Esophagus squamous epithelium (tissue), 5 donors: ENCODE measurements at places on chromosomes 5 and 9.

GRCh38 chr5:98157368-98157767 lies 616.1 kb upstream of the RGMB start:
- DNase-seq, result no peak

DNA sequence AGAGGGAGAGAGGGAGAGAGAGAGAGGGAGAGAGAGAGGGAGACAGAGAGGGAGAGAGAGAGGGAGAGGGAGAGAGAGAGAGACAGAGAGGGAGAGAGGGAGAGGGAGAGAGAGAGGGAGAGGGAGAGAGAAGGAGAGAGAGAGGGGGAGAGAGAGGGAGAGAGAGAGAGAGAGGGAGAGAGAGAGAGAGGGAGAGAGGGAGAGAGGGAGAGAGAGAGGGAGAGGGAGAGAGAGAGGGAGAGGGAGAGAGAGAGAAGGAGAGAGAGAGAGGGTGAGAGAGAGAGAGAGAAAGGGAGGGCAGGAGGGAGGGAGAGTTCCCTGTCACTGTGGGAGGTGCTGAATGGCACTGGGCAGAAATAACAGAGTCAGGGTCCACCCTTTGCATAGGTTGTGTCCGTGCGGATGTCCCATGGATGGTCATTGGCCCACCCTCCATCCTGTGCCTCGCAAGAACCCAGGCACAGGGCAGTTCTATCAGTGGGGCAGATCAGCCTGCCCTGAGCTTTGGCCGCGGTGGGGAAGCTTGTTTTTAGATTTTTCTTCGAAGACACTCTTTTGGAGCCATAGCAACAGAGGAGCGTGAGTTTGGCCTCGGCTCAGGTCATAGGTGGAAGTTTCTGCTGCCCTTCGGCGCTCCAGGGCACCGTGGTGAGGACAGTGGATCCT lies 30.1 kb downstream of the ADAMTSL2 start:
- DNase-seq, result no peak

DNA sequence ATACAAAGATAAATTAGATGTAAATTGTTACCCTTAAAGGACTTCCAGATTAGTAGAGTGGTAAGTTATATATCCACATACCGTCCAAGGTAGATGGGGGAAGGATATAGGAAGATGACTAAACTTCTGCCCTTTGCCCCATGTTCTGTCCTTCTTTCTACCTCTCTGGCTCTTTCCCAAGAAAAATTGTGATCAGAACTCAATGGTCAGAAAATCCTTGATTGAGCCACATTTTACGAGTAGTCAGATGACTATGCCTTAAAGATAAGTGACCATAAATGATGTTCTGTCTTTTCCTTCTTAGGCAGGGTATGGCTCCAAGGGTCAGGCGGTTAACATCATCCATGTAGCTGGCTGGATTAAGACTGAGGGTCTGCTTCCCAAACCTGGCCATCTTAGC lies 4.4 kb downstream of the FRRS1L start:
- no peak for DNase-seq

GRCh38 chr5:73901043-73901442 lies 275.0 kb downstream of the ARHGEF28 start:
- no peak for DNase-seq

GRCh38 chr5:136276946-136277345 lies 84.0 kb upstream of the SMIM32 start:
- DNase-seq, result no peak

- DNase-seq, result no peak
Measured at GRCh38 chr5:1130218-1130946, 18.5 kb upstream of the SLC12A7 start.

- no peak for DNase-seq
Measured at GRCh38 chr9:91824601-91825305, 125.3 kb downstream of the ROR2 start.

DNA sequence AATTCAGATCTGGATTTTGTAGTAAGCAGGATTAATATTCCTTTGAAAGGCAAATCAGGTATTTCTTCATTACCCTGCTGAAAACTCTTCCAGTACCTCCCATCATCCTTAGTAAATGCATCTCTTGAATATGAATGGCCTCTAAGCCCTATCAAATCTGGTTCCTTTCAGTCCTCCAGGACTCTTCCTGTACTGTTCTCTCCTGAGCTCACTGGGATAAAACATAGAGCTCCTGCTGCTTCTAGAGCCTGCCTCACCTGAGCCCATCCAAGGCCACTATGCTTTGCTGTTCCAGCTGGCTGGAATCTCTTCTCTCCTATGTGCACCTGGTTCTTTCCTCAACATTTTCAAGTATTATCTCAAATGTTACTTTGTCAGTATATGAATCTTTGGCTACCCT lies 803.3 kb upstream of the CTNND2 start:
- no peak for DNase-seq

DNA sequence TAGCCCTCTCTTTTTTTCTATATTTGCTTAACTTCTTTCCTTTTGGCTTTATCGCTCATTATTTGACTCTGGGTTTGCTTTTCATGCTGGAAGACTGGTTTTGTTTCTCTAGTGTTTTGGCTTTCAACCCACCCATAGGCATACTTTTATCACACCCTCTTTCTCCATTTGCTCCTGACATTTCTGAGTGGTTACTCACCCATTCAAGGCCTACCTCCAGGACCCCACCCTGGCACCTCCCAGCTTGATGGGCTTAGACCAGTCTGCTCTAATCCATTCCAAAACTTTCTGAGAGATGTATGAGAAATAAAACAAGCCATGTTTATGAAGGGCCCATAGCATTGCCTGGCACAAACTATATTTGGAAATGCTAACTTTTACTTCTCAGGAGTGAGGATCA lies 18.1 kb downstream of the C6 start:
- no peak for DNase-seq

- no peak for DNase-seq
Measured at GRCh38 chr9:120569556-120569955, 10.4 kb downstream of the CDK5RAP2 start.

DNA sequence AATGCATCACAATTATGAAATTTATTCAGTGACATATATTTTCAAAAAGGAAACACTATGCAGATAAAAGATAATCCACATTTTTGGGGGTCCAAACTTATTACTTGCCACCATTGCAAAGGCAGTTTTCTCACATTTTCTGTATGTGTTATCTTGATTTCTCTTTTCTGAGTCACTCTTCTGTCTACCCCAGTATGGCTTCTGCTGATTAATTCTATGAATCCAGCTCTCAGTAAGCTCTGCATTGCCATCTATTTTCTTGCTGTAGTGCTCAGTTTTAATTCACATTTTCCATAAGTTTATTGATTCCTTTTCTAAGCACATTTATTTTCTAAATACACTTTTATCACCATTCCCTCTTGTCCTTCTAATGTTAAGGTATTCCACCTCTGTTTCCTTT lies 1.7 kb downstream of the IFNA10 start:
- no peak for DNase-seq

DNA sequence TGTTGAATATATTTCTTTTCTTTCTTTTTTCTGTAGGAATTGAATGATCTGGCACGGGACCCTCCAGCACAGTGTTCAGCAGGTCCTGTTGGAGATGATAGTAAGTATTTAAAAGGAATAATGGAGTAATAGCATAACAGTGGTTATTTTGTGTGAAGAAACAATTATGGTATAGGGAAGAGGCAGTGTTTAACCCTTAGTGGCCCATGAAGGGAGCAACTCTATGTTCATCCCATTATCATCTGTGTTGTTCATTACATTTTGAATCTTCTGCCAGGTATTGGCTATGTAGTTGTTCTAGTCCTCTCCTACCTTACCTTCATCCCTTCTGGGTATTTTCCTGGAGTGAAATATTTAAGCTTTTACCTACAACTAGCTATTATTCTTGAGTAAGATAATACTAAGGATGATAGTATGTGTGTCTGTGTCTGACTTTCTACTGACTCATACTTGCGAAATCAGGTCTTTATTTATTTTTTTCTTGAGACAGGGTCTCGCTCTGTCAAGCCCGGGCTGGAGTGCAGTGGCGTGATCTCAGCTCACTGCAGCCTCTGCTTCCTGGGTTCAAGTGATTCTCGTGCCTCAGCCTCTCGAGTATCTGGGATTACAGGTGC lies 39.3 kb downstream of the UBE2D2 start:
- DNase-seq, result no peak

- no peak for DNase-seq
Measured at GRCh38 chr9:19108038-19108437, 5.3 kb upstream of the HAUS6 start.

- DNase-seq, result no peak
Measured at GRCh38 chr5:14237317-14238086, 94.4 kb downstream of the TRIO start.

DNA sequence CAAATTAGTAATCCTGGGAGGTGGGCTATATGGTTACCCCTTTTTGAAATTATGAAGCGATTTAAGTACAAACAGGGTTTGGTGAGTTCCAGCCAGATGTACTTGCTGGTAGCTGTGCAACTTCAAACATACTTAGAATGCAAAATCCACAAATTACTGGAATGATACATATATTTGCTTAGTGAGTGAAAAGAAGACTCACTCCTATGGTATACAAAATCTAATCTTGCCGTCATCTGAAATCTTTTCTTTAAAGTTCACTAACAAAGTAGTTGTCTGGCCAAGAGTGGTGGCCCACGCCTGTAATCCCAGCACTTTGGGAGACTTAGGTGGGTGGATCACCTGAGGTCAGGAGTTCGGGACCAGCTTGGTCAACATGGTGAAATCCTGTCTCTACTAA lies 64.9 kb upstream of the TJP2 start:
- no peak for DNase-seq

DNA sequence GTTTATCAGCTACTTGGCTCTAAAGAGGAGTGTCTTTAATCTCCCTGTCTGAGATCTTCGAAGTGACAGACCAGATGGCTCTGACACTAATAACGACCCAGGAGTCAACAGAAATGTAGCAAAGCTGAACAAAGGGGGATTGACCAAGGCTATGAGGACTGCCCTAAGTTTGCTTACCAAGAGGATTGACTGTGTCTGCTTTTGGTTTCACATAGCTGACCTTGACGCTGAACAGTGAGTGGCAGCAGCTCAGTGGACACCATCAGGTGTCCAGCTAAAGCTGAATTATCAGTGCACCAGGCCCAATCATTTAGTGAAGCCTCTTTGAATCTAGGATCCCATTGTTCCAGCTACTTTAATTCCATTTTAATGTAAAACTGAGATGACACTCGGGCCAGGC lies 262.6 kb downstream of the COX7C start:
- no peak for DNase-seq

DNA sequence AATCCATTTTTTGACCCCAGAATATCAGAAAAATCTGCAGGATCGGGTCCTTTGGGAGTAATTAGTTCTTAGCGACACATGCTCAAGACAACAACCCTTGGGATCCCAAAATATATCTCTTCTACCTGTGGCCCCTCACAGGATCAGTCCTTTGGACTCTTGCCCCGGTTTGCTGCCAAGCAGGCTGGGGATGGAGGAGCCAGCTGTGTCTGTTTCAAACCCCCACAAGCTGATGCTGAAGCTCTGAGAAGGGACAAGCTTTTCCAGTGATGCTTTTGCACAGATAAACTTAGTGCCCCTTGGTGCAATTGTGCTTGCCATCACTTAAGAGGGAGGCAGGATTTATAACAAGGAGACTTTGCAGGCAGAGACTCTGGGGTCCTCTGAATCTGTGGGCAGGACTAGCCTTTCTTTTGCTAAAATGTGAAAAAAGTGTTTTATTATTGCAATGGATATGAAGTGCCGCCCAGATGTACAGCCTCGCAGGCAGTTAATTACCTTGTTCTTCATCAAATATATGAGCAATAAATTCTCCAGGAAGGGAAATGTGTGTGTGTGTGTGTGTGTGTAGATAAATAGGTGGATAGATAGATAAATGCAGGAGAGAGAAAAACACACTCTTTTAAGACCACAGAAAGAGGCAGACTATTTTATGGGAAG lies 9.6 kb upstream of the LHX2 start:
- DNase-seq, result no peak

DNA sequence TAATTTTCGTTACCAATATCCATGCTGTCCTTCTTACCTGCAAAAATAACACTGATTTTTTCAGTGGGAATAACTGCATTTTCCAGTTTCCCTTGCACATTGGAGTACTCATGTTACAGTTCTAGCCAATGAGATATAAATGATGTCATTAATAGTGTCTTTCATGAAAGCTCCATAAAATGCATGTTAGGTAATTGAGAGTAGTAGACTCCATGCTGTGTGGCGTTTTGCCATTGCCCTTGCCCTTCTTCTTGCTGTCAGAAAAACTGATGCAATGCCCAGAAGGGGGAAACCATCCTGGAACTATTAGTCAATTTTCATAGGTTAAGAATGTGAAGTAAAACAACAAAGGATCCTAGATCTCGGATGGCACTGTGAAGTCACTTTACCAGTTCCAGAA lies 1765.3 kb downstream of the EFNA5 start:
- DNase-seq, result no peak

DNA sequence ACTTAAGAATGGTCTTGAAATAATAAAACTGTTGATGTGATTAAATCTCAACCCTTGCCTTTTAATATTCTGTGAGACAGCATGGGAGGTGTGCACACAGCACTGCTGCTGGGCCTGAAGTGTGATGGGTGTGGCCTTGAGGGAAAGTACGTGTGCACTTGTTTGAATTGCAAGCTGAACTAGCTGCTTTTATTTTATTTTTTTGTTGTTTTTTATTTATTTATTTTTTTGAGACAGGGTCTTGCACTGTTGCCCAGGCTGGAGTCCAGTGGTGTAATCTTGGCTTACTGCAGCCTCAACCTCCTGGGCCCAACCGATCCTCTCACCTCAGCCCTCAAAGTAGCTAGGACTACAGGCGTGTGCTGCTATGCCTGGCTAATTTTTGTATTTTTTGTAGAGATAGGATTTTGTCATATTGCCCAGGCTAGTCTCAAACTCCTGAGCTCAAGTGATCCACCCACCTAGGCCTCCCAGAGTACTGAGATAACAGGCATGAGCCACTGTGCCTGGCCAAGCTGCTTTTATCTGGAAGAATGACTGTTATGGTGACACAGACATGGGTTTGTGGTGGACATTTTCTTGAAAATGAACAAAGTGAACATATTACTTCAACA lies 58.9 kb downstream of the GPR107 start:
- no peak for DNase-seq

DNA sequence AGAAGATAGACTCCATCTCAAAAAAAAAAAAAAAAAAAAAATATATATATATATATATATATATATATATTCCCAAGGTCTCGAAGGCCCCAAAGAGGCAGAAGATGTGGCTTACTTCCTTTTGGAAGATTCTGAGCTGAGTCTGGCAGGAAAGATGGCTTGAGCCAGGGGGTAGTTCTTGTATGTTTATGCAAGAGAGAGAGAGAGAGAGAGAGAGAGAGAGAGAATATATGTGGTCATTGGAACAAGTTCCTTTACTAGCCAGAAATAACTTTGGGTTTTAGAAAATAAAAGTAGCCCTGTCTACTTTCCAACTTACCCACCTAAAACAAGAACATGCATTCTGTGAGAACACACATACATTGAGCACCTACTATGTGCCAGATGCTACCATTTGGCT lies 17.6 kb downstream of the NCS1 start:
- no peak for DNase-seq
